ENCODE measurements at places on chromosomes 4 and X. TPM values are rescaled to one million over a fixed set of nuclear protein-coding genes. Genes with fewer than 3 reads are reported as not detected.

HHIP gene
- 29.3 TPM for total RNA-seq

SSX3 gene
- not detected for total RNA-seq

NRK gene
- total RNA-seq, result not detected

TCEAL7 gene
- total RNA-seq, result 2.8 TPM

FDCSP gene
- total RNA-seq, result not detected

CLDN2 gene
- not detected for total RNA-seq

DCLK2 gene
- 0.97 TPM for total RNA-seq

NEUROG2 gene
- total RNA-seq, result not detected

All from bladder microvascular endothelial cell (primary cell).